ENCODE measurements at places on chromosomes 11 and 22.

GRCh38 chr22:42769574-42770447 is 49.1 kb upstream of the A4GALT start:
- peak; percentile 61 for DNase-seq

GRCh38 chr11:17384002-17384511 is 4.4 kb downstream of the KCNJ11 start:
- peak; percentile 79 for DNase-seq

- peak; percentile 55 for DNase-seq
These were observed 15.6 kb downstream of the MOV10L1 start for GRCh38 chr22:50105208-50106100.

- DNase-seq = no peak
These were observed 18.2 kb upstream of the MUC5AC start for GRCh38 chr11:1139441-1140083.

DNA sequence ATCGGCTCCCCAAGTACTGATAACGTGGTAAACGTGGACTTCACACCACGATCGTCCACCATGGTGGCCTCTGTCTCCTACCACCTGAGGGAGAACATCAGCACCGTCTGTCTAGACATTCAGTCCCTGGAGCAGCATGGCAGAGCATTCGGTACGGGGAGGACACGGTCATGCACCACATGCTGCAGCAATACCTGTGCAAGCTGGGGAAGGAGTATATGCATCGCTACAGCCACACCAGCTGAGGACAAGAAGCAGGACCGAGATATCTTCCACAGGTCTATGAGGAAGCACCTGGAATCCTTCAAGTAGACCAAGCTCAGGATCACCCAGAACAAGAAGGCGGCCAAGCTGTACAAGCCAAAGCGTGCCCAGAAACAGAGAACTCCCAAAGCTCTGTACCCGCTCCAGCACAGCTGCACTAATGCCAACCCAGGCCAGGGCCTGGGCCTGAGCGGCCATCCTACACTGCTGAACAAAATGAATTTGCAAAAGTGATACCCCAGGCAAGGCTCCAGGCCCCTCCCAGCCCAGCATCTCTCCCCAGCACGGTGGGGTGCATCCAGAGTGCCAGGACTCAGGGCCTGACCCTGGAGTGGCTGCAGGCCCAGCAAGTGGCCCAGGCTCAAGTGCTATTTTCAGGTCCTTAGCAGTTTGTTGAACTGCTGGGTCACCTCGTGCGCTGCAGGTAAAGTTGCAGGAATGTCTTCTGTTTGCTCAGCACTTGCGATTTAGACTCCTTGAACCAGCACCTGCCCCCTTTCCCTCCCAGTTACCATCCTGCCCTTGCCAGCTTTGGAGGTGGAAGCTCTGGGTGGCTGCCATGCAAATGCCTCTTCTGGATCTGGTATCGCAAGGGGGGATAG is 119.3 kb upstream of the SERPIND1 start:
- no peak for DNase-seq

- DNase-seq = no peak
These were observed 77.4 kb upstream of the TMEM45B start for GRCh38 chr11:129738242-129738641.

DNA sequence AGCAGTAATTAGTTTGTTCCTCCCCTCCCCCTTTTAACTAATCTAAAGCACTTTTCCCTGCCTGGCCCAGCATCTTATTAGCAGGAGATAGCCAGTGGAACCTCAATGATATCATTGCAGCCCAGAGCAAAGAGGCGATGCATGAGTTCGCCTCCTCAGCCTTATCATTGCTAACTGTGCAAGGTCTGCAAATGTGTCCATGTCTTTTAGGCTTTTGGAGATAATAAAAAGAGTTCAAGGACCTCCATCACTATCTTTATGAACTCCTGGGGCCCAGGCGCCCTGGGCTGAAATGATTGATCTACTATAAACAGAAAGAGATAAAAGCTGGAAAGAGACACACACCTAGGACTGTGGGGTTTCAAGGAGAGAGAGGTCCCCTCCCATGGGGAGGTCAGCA is 124.2 kb upstream of the TBCEL start:
- no peak for DNase-seq

- DNase-seq = peak; percentile 43
These were observed 22.6 kb downstream of the ARHGEF17 start for GRCh38 chr11:73330569-73331093.

- DNase-seq = no peak
These were observed 17.5 kb upstream of the TMEM184B start for GRCh38 chr22:38290347-38290746.

DNA sequence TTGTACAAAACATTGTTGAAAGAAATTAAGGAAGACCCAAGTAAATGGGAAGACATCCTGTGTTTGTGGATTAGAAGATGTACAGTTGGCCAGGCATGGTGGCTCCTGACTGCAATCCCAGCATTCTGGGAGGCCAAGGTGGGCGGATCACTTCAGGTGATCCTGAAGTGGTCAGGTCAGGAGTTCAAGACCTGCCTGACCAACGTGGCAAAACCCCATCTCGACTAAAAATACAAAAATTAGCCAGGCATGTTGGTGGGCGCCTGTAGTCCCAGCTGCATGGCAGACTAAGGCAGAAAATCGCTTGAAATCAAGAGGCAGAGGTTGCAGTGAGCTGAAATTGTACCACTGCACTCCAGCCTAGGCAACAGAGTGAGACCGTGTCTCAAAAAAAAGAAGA is 62.0 kb upstream of the SEPTIN5 start:
- DNase-seq = no peak
